Stimulated activated CD8-positive, alpha-beta memory T cell treated with anti-CD3 and anti-CD28 coated beads, Interleukin-7, amount 100 ng/mL, for 4 hours (primary cell): ENCODE measurements at places on chromosomes 12 and 14.

- DNase-seq, result peak; percentile 23
Measured at GRCh38 chr14:97697772-97698171, 900.6 kb downstream of the VRK1 start.

GRCh38 chr12:96045566-96045965 is 10.2 kb upstream of the LTA4H start:
- DNase-seq, result no peak

- DNase-seq, result no peak
Measured at GRCh38 chr12:126807312-126807865, 1459.6 kb upstream of the TMEM132C start.

DNA sequence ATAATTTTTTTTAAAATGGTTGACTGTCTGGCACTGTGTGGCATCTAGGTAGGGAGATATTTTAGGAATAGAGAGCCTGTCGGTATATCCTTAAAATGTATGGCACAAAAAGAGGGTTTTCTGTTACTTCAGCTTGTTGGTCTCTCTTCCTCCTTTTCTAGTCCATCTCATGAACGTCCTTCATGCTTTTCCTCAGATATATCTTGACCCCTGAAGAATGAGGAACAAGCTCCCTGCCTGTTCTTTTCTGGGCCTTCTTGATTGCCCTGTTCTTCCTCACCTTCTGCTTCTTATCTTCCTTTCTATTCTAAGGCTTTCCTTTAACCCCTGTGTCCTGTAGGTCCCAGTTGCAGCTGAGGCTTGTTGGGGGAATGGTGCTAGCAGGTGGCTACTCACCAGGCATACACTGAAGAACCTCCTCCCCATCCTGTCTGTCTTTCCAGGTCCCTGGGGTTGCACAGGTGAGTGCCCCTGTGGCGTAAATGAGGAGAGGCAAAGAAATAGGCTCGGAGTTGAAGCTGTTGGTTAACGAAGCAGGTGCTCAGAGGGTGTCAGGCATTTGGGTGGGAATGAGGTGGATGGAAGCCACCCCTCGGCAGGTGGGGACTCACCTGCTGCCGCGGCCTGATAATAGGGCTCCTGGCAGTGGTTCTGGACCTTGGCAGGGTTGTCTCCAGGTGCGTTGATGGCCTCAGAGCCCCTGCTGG is 7.2 kb upstream of the C1R start:
- DNase-seq, result no peak

- DNase-seq, result no peak
Measured at GRCh38 chr12:117805865-117806264, 162.9 kb downstream of the KSR2 start.

- DNase-seq, result no peak
Measured at GRCh38 chr12:52847335-52848102, 1.3 kb downstream of the KRT78 start.

GRCh38 chr12:12548713-12549112 is 13.9 kb downstream of the DUSP16 start:
- no peak for DNase-seq

DNA sequence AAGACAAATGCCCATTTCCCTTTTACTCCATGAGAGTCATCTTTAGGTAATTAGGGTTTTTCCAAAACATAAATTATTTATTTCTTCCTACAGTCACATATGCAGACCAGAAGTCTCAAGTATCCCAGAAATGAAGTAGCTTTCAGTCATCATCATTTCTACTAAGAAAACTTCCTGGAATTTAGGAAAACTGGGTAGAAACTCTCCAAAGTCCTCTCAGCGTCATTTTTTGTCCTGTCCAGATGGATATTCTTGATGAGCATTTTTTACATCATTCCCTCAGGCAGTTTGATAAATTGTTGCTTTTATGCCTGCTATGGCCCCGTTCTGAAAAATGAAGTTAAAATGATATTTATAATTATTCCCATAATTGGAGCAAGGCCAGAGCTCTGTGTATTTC is 93.9 kb upstream of the DCN start:
- DNase-seq, result no peak

- no peak for DNase-seq
Measured at GRCh38 chr12:30117483-30117882, 333.7 kb upstream of the TMTC1 start.
